Upper lobe of left lung (tissue), 6 donors: ENCODE measurements at places on chromosomes 4 and X. TPM values are rescaled to one million over a fixed set of nuclear protein-coding genes. Genes with fewer than 3 reads are reported as not detected.

GRCh38 chr4:16717266-16717970 is 181.0 kb downstream of the LDB2 start:
- H3K4me1 ChIP-seq = no peaks in the 10 kb centered on the region
- no peak overlapping the region for H3K4me3 ChIP-seq
- H3K27me3 ChIP-seq = no peaks in the 10 kb centered on the region
- H3K36me3 ChIP-seq = no peaks in the 10 kb centered on the region

- peak overlapping the region; percentile 9 for H3K27ac ChIP-seq
- no peak overlapping the region for H3K4me3 ChIP-seq
- H3K4me1 ChIP-seq = peaks cover 27% of the 10 kb centered on the region
- H3K27me3 ChIP-seq = no peaks in the 10 kb centered on the region
Observed at GRCh38 chr4:153469031-153469430, 2.9 kb downstream of the TMEM131L start.

DNA sequence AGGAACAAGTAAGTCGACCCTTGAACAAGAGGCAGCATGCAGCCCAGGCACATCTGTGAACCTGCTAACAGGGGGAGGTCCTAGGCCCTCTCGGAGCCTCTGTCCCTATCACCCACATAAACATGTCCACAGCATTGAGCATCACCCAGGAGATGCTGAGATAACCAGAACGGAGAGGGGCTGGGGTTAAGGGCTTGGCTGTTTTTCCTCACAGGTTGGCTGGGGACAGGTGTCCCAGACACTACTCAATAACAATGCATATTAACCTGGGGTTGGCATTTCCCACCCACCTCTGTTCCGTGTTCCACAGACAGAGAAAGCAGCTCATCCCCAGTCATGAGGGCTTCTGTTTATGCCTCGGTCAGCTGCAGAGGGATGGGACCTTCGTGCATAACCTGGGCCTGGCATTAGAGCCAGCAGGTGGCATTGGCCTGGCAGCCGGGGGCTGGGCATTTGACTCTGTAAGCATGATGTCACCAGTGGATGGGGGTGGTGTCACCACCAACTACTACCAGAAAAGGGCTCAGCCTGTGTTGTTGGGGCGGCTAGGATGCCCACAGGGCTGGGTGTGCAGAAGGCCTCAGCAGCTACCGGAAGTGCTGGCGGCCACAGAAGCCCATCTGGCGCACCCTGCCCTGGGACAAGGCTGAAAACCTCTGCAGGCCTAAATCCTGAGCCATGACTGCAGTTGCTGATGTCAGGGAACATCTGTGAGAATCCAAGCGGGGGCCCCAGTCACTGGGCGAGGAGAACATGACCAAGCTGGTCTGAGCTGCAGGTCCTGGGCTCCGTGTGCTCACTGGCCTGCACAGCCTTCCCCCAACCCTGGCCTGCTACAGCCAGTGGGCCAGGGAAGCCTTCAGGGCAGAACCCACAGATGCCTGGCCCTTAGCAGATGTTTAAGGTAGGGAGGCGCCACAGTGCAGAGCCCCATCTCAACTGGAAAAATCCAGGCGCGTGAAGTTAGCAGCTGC is 351.4 kb downstream of the NR3C2 start:
- no peaks in the 10 kb centered on the region for H3K27me3 ChIP-seq
- H3K4me1 ChIP-seq = no peaks in the 10 kb centered on the region
- no peak overlapping the region for H3K4me3 ChIP-seq
- H3K27ac ChIP-seq = no peak overlapping the region
- H3K36me3 ChIP-seq = no peaks in the 10 kb centered on the region

The CXorf65 gene
- 1.0 TPM for total RNA-seq

The DKK2 gene
- 4.7 TPM for total RNA-seq

The NXF2B gene
- not detected for total RNA-seq

The MFSD8 gene
- total RNA-seq = 23.8 TPM
